ENCODE measurements at places on chromosomes 7 and 10.

DNA sequence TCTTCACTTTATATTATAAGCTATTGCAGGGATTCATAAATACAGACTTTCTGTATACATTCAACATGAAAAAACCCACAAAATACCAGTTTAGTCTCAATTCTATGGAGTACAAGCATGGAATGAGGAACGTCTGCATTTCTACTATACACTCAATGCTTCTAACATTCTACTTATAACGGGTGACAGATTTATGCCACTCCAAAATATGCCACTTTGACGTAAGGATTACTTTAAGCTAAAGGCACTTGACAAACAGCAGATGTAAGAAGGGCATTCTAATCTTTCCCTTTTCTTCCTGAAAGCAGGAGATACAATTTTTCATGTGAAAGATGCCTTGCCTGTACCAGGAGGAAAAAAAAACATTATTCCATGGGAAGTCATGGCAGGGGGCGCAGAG lies 205.5 kb upstream of the LRRN3 start:
- no peak for DNase-seq

GRCh38 chr7:11517853-11518252 lies 314.1 kb downstream of the THSD7A start:
- DNase-seq, result no peak

DNA sequence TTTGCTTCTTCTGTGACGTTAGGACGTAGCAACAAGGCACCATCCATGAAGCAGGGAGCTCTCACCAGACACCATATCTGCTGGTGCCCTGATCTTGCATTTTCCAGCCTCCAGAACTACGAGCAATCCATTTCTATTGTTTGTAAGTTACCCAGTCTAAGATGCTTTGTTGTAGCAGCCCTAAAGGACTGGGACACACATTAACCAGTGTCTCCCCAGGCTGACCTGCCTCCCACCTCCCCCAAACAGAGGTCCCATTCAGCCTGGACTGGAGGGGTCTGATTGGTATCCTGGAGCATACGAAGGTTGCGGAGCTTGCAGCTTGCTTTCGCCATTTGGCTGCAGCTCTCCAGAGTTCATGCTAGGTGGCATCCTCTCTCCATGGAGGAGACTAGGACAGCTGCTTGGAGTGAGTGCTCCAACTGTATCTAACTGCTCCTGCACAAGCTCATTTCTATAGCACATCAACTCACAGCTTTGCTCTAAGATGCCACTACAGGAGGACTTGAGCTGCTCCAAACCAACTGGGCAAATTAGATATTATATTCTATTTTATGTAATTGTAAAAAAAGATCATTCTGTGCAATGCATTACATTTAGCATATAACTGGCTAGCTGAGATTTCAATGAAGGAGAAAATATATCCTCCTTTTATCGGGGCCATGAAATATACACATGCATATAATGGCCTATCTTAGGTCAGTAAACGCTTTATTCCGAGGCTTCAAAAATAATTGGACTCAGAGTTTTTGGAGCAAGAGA lies 8.0 kb upstream of the GRK5 start:
- DNase-seq, result peak; percentile 96

DNA sequence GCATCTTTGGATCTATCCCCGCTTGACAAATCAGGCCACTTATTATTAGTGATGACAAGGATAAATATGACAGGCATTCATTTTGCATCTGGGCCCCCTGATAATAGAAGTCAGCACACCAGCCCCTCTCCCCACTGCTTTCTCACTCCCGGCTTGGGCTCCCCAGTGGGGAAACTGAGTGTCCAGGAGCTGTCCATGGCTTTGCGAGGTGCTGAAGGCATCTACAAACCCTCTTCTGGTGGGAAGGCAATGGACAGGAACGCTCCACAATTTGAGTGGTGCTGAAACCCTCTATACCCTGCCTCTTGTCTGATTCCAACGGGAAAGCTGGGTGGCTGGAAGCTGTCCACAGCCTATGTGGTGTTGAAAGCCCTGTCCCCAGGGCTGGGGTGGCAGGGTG lies 61.7 kb upstream of the PCBD1 start:
- DNase-seq, result no peak

- DNase-seq, result no peak
Observed at GRCh38 chr7:462173-463103, 57.2 kb downstream of the PDGFA start.

DNA sequence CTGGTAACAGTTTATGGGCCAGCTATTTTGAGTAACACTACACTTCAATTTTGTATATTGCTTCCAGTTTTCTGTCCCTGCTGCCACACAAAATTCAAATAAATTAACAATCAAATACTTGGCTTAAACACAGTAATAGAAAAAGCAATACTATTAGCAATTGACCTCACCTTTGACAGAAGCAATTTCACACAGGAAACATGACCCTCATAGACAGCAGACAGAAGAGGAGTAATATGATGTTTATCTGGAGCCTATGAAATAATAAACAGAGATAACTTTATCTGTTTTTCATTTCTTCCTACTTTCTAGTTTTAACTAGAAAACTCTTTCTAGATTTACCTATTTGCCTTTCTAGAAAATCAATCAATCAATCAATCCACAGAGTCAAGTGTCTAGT lies 26.7 kb downstream of the MTPN start:
- no peak for DNase-seq

DNA sequence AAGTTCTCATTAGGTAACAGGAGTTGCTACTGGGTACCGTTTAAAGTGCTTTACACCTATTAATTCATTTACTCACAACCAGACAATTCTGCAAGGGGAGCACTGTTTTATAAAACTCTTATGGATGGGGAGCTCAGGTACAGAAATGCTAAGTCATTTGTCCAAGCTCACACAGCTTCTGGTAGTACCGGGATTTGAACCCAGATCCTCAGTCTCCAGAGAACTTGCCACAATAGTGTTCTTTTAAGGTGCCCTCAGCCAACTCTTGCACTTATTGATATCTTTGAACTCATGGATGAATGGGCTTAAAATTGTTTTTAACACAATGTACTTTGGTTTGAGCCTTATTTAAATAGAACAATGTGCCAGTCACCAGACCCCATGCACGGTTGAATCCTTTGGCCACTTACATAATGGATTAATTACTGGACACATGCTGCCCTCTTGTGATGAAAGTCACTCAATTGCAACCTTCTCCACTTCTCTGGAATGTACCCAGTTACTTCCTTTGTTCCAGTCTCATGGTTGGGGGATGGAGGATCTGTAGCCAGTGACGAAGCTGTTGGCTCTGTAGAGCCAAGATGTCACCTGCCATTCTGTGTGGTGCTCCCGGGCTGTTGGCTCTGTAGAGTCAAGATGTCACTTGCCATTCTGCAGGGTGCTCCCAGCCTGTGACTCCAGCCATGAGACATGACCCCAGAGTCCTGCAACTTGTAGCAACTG lies 65.6 kb downstream of the NOD1 start:
- peak; percentile 91 for DNase-seq

- no peak for DNase-seq
Observed at GRCh38 chr10:2982146-2982545, 85.2 kb upstream of the PFKP start.

GRCh38 chr7:99028261-99028973 lies 115.5 kb downstream of the SMURF1 start:
- DNase-seq, result no peak

DNA sequence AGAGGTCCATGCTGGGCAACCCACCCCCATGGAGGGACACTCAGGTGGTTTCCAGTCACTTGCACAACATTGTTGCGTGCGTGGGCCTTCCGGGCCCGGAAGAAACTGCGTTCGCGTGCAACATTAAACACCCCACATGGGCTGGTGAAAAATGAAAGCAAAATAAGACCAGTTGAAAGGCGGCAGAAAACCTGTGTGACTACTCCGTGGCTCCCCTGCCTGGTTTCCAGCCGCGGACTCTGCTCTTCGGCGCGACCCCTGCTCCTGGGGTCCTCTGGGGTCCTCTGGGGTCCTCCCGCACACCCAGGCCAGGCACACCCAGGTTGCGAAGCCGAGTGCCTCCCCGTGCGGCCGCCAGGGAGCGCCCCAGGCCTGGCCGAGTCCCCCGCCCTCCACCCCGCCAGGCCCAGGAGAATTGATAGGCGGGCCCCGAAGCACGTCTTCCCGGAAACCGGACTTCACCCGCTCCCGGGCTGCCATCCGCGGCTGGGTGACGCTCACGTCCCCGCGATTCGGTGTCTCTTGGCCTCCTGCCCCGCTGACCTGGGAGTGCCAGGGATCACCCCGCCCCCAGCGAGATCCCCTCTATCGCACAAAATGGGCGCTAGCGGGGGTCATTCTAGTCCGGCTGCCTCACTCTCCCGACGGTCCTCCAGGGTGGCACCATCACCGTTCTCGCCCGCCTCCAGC lies 1.9 kb upstream of the SH2D4B start:
- peak; percentile 44 for DNase-seq

DNA sequence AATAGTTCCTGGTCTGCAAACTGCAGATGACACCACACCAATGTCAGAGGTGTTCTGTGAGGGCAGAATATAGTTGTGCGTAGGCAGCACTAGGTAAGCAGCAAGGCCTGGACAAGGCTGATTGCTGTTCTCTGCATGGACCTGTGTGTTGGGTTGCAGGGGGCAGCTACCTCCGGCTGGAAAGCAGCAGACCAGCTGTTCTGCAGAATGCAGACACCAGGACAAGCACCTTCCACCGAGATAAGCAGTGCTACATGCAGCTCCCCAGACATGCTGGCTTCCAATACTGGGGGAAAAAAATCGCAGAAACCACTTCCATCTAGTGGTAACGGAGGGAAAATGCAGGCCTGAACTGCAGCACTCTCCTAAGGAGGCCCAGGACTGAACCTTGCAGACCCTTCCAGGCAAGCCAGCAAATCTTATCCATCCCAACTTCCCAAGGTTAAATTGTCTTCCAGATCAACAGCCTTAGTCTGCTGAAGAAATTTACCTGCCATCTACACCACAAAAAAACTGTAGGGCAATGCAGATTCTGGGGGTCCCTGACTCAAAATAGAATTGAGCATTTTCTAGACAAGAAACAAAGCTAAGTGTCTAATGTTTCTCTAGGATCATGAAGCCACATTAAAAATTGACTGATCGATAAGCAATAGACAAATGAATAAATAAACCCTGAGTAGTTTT lies 50.5 kb upstream of the COBL start:
- peak; percentile 54 for DNase-seq

DNA sequence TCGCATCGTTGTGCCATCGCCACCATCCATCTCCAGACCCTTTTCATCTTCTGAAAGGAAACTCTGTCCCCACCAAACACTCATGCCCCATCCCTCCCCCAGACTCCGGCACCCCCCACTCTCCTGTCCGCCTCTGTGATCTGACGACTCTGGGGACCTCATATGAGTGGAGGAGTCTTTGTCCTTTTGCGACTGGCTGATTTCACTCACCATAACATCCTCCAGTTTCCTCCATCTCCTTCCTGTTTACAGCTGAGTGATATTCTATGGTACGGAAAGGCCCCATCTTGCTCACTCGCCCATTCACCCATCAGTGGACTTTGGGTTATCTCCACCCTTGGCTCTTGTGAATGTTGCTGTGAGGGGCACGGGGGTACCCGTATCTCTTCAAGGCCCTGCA lies 11.8 kb upstream of the INSIG1 start:
- DNase-seq, result no peak

GRCh38 chr7:138666385-138666784 lies 34.8 kb downstream of the SVOPL start:
- DNase-seq, result peak; percentile 39
